Type B pancreatic cell (in vitro differentiated cells): ENCODE measurements at places on chromosomes 2 and 18. TPM values are rescaled to one million over a fixed set of nuclear protein-coding genes. Genes with fewer than 3 reads are reported as not detected.

The GATA6 gene
- total RNA-seq = 37.7 and 39.8 TPM in 2 replicates

The TMEM131 gene
- 34.8 and 41.3 TPM in 2 replicates for total RNA-seq

The VAMP8 gene
- total RNA-seq = 62.8 and 157 TPM in 2 replicates

The DCDC2C gene
- not detected in 2 replicates for total RNA-seq

The ADGRF3 gene
- 1.2 and 1.4 TPM in 2 replicates for total RNA-seq

The POTEJ gene
- not detected in 2 replicates for total RNA-seq

DNA sequence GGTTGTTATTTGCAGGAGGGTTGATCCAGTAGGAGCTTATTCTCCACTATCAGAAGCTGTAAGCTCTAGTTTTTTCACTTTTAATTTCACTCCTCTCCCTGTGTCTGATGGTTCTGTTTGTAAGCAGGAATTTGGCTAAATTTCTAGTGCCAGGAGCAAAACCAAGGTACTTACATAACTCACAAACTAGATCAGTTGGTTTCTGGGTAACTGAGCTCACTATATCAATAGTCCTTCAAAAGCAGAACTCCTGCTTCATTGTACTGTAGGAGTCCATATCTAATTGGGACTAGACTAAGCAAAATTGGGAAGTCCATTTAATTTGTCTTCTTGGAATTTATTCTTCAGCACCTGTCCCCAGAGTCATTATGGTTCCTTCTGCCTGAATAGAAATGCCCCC lies 20.1 kb upstream of the RAX start:
- no peak overlapping the region for H3K27ac ChIP-seq
- no peak overlapping the region for H3K4me3 ChIP-seq
- no peaks in the 10 kb centered on the region for H3K4me1 ChIP-seq
- H3K36me3 ChIP-seq = no peaks in the 10 kb centered on the region
- no peak for DNase-seq

- H3K4me1 ChIP-seq = no peaks in the 10 kb centered on the region
- DNase-seq = no peak
- no peaks in the 10 kb centered on the region for H3K36me3 ChIP-seq
- H3K27ac ChIP-seq = no peak overlapping the region
These were observed 337.7 kb upstream of the SETBP1 start for GRCh38 chr18:44342946-44343345.

DNA sequence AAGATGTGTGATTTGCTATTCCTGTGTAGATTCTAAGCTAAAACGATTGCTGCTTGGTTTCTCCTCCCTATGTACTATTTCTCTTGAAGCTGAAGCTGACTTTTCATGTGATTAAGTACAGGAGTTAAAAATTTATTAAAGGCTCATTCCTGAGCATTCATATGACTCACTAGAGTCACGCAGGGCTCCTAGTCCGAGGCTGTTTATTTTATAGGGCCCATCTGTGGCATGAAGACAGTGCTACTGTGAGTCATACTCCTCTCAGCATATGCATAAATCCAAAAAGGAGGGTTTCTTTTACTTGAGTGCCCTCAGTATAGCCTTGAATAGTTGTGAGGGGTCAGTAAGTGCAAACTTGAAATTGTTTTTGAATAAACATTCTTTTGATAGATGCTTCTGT lies 378.8 kb downstream of the PTPRM start:
- no peaks in the 10 kb centered on the region for H3K36me3 ChIP-seq
- no peak overlapping the region for H3K4me3 ChIP-seq
- no peaks in the 10 kb centered on the region for H3K27me3 ChIP-seq
- DNase-seq = no peak
- no peaks in the 10 kb centered on the region for H3K4me1 ChIP-seq

DNA sequence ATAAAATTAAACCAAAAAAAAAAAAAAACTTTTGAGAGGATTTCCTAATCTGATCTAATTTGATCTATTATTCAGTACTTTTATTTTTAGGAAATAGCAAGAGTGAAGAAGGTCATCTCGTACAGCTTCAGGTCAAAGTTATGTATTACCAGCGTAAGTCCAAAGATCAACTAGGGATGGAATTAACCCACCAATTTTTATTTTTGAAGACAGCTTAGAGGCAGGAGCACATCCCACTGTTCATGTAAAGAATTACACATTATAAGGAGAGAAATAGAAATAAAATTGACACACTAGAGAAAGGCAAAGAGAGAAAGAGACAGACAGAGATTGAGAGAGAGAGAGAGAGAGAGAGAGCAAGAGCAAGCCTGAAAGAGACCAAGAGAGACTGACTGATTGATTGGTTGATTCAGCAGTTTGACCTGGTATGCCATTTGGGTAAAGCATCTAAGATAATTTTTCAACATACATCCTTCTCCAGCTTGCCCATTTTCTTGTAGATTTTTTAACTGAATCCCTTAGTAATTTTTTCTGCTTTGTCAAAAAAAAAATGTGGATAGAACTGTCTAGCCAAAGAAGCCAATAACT lies 25.1 kb downstream of the DOCK10 start:
- no peak overlapping the region for H3K27ac ChIP-seq
- no peak overlapping the region for H3K4me3 ChIP-seq
- H3K27me3 ChIP-seq = peaks cover 10% of the 10 kb centered on the region
- no peaks in the 10 kb centered on the region for H3K36me3 ChIP-seq

DNA sequence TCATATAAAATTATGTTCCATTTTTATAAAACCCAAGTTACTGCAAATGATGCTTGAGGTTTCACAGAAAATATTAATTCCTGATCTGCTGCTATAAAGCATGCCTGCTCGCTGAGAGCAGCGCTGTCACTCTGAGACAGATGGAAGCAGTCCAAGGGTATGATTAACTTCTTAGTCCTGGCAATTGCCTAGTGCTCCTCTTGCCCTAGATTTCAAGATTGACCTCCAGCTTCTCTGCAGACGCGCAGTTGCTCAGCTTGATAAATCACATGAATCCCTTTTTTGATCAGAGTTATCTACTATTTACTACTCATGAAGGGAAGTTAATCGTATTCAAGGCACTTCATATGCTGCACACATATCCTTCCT lies 154.6 kb upstream of the REV1 start:
- H3K27me3 ChIP-seq = no peaks in the 10 kb centered on the region
- H3K4me3 ChIP-seq = no peak overlapping the region
- no peak overlapping the region for H3K27ac ChIP-seq
- H3K4me1 ChIP-seq = peaks cover 32% of the 10 kb centered on the region
- H3K36me3 ChIP-seq = no peaks in the 10 kb centered on the region

DNA sequence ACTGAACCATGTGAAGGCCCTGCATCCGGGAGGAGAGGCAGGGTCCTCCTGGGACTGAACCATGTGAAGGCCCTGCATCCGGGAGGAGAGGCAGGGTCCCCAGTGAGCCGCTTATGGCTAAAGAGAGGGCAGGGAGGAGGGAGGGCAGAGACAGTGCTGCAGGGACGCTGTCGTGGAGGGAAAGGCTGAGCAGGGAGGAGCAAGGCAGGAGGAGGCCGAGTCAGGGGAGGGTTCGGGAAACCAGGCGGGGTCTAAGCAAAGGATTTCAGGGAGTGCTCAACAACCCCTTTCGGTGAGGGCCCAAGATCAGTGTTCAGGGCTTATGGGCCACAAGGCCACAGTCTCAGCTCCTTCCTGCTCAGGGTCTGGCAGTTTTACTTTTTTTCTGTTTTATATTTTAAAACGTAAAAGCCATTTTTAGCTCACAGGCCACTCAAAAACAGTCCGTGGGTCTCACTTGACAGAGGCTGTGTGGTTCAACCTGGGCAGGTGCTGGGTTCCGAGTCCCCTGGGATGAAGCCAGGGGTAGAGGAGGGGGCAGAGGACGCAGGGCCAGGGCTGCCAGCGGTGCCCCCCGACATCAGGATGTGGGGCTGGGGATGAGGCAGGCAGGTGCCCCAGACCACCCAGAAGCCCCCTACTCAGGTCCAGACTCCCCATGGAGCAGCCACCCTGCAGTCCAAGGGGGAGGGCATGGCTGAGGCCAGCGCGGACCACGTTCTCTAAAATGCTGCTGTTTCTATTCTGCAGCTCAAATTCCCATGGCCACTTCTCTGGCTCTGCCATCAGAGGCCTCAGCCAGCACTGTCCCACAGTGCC lies 5.2 kb downstream of the TMEM18 start:
- DNase-seq = no peak
- peaks cover 22% of the 10 kb centered on the region for H3K4me1 ChIP-seq
- no peak overlapping the region for H3K4me3 ChIP-seq

DNA sequence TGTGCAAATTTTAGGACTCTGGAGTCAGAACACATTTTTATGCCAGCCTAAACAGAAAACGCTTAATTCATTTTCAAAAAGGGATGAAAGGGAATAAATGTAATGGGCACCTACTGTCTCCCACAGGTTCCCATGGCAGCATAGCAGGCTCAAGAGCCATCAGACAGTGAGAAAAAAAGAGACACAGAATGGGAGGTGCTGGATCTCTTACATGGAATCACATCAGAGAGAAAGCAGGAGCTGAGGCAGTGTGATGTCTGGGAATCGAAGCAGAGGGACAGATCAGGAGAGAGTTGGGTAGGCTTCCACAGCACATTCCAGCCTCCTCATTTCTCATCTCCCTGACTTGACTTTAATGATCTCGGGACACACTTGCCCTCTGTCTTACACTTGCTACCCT lies 684.3 kb downstream of the KCNJ3 start:
- DNase-seq = no peak
- no peaks in the 10 kb centered on the region for H3K4me1 ChIP-seq
- no peak overlapping the region for H3K4me3 ChIP-seq
- no peaks in the 10 kb centered on the region for H3K36me3 ChIP-seq
- no peak overlapping the region for H3K27ac ChIP-seq
- H3K27me3 ChIP-seq = no peaks in the 10 kb centered on the region

GRCh38 chr2:216004697-216005283 lies 8.6 kb downstream of the MREG start:
- no peak overlapping the region for H3K27ac ChIP-seq
- no peaks in the 10 kb centered on the region for H3K27me3 ChIP-seq

GRCh38 chr2:30254685-30255001 lies 23.3 kb downstream of the LBH start:
- peaks cover 26% of the 10 kb centered on the region for H3K36me3 ChIP-seq
- H3K27ac ChIP-seq = no peak overlapping the region
- H3K4me1 ChIP-seq = peaks cover 26% of the 10 kb centered on the region
- no peaks in the 10 kb centered on the region for H3K27me3 ChIP-seq
- DNase-seq = no peak
- H3K4me3 ChIP-seq = no peak overlapping the region

GRCh38 chr2:106566050-106566449 lies 78.9 kb downstream of the CD8B2 start:
- H3K27ac ChIP-seq = no peak overlapping the region
- peaks cover 38% of the 10 kb centered on the region for H3K4me1 ChIP-seq
- no peaks in the 10 kb centered on the region for H3K36me3 ChIP-seq
- no peak for DNase-seq

DNA sequence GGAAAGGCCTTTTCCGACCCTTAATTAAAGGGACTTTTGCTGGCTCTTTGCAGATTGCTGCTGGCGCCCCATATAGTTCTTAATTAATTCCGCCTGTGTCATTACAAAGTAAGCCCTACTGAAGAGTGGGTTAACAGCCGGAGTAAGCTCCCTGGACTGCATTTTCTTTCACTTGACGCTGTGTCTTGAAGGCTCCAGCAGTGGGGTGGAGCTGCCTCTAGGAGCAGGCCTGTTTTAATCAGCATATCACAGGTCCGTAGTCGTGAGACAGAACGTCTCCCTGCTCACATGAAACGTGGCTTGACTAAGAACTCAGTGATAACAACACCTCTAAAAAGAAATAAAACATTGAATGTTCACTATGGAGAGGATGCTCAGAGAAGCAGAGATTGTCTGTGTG lies 329.9 kb upstream of the RAB12 start:
- no peaks in the 10 kb centered on the region for H3K27me3 ChIP-seq
- no peak overlapping the region for H3K27ac ChIP-seq
- no peak overlapping the region for H3K4me3 ChIP-seq
- no peaks in the 10 kb centered on the region for H3K36me3 ChIP-seq
- no peak for DNase-seq

DNA sequence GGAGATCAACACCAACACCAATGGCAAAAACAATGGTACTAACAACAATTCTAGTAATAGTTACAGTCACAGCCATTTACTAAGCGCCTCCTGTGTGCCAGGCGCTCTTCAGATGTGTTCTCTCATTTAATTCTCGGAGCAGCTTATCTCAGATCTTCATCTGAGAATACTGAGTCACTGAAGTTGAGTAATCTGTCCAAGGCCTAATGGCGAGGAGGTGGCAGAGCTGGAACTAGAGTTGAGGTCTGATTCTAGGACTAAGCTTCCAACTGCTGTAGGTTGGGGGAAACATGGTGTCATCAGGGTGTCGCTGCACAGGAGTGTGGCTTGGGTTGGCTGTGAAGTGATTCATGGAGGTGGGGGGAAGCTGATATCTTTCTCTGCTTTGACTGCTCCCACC lies 156.1 kb downstream of the DYSF start:
- no peaks in the 10 kb centered on the region for H3K36me3 ChIP-seq
- H3K27ac ChIP-seq = no peak overlapping the region
- peaks cover 20% of the 10 kb centered on the region for H3K27me3 ChIP-seq
- peaks cover 11% of the 10 kb centered on the region for H3K4me1 ChIP-seq

- H3K36me3 ChIP-seq = no peaks in the 10 kb centered on the region
- DNase-seq = no peak
- H3K4me1 ChIP-seq = no peaks in the 10 kb centered on the region
- no peaks in the 10 kb centered on the region for H3K27me3 ChIP-seq
- no peak overlapping the region for H3K4me3 ChIP-seq
These were observed 977.1 kb upstream of the SOX11 start for GRCh38 chr2:4715065-4715464.

DNA sequence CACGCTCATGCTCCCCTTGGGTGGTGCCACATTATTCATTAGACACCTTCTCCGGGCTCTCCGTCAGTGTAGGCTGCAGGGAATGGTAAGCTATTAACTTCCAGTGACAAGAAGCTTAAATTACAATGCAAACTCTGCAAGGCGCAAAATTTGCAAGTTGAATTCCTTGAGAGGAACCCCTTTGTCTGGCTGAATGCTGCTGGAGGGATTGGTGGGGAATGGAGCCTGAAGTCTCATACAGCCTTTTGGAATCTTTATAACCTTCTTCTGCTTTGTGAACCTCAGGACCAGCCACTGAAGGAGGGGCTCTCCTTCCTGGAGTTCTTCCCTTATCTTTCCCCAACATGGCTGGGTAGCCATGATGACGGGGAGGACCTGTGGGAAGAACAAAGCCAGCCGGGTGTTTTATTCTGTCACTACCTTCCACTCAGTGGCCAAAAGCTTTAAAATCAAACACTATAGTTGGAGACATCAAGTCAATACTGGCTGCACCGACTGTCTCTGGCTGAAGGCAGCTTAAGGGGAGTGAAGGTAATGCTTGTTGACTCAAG lies 220.9 kb upstream of the EPHA4 start:
- peak overlapping the region; percentile 27 for H3K4me3 ChIP-seq
- no peaks in the 10 kb centered on the region for H3K27me3 ChIP-seq
- no peak for DNase-seq
- H3K36me3 ChIP-seq = no peaks in the 10 kb centered on the region
- H3K4me1 ChIP-seq = peaks cover 17% of the 10 kb centered on the region

DNA sequence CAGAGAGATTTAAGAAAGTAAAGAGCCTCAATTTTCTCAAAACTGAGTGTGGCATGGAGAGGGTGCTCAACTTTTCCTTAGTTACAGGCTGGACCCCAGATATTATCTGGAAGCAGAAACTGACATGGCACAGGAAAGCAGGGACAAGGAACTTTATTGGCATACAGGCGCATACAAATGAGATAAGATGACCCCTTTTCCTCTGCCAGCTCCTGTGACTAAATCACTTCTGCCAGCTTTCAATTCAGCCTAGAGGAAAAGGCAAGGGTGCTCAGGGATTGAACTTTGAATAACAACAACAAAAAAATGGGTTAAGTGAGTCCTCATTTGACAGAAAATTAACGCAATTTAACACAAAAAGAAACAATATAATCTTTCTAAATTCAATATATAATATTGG lies 262.9 kb downstream of the CD226 start:
- no peak overlapping the region for H3K27ac ChIP-seq
- H3K4me1 ChIP-seq = no peaks in the 10 kb centered on the region
- no peak overlapping the region for H3K4me3 ChIP-seq
- no peak for DNase-seq
- H3K36me3 ChIP-seq = no peaks in the 10 kb centered on the region
- H3K27me3 ChIP-seq = no peaks in the 10 kb centered on the region
